Stimulated activated CD4-positive, alpha-beta T cell treated with anti-CD3 and anti-CD28 coated beads, TNF-alpha, amount 100 ng/mL, for 48 hours (primary cell): ENCODE measurements at places on chromosomes 11 and 22.

GRCh38 chr22:45775569-45776312 is 104.1 kb downstream of the ATXN10 start:
- no peak for DNase-seq

- DNase-seq: no peak
Observed at GRCh38 chr11:46381819-46382645, 563 bp downstream of the MDK start.

GRCh38 chr11:121244884-121245283 is 47.7 kb upstream of the SC5D start:
- DNase-seq: no peak

DNA sequence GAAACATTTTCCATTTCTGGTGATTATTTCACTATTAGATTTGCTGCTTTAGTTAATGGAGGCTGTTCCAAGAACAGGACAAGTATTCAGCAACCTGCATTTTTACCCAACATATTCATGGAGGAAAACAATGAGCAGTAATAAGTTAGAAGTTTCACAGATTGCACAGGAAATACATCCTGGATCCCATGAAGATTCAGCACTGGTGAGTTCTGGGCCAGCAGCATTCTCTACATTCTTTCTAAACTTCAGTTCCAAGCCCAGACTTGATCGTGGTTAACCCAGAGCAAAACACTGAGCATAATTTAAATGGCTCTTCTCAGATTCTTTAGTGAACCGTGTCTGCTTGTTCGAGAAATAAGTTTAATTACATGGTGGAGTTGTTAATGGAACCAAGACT is 3.8 kb downstream of the FJX1 start:
- no peak for DNase-seq

GRCh38 chr22:49789289-49790141 is 38.2 kb downstream of the BRD1 start:
- no peak for DNase-seq

DNA sequence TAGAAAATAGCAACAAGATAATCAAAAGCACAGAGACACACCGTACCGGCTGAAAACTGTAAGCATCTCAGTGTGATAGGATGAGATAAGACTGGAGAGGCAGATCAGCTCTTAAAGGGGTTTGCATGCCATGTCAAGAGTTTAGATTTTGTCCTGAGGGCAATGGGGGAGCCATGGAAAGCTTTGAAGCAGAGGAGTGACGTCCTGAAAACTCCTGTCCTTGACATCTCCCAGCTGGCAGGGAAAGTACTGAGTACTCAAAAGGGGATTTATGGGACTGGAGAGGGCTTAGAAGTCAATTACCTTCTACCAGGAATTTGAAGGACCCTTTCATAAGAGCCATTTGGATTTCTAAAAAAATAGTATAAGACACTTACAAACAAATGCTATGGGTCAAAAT is 420.5 kb upstream of the NARS2 start:
- no peak for DNase-seq

GRCh38 chr22:24695561-24696511 is 78.7 kb downstream of the PIWIL3 start:
- no peak for DNase-seq

- no peak for DNase-seq
Observed at GRCh38 chr11:6746086-6746618, 25.6 kb downstream of the OR2AG2 start.

GRCh38 chr11:84022695-84023094 is 736.5 kb upstream of the CCDC90B start:
- DNase-seq: no peak

DNA sequence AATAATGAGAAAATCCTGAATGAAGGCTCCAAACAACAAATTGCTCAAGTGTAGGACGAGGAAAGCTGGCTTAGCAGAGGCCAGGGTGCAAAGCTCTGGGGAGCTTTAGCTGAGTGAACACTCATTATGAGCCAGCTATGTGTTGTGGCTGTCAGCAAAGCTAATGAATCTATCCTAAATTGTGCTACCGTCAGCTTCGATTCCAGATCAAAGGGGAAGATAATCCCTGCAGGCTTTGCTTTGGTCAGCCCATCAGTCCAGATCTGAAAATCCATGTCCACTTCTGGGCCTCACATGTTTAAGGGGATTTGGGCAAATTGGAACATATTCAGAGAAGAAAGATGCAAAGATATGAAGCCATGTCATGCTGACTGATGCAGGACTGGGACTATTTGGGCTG is 180.9 kb upstream of the ZBED5 start:
- DNase-seq: no peak

- DNase-seq: no peak
Observed at GRCh38 chr11:100562128-100562527, 125.0 kb upstream of the ARHGAP42 start.

DNA sequence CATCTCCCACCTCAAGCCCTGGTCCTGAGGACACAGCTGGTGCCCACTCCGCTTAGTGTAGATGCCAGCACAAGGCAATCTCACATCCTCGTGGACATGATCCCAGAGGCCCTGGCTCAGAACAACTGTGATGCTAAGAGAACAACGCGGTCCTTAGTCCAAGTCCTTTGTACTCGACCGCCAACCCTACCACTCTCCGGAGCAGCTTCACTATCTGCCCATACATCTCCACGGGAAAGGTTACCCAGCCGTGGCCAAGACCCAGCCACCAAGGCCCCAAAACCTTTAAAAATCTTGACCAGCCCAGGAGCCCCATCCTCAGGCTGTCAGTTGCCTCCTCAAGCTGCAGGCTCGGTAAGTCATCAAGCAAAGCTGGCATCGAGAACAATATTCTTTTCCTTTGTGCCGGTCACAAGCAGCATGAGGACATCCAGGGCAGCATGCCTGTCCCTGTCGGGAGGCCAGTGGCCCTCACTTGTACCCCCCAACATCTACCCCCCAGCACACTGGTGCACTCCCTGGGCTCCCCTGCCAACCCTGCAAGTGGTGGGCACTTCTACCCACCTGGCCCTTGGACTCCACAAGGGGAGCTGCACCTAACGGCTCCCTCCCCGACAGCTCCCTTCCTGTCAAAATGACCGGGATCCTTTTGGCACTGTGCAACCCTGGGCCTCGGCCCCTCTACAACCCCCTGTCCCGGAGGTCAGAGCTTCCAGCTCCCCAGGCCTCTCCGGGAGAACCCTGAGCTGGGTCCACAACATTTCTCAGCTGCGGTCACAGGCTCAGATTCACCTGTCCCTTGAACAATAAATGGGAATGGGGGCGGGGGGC is 2.5 kb downstream of the OSBPL5 start:
- DNase-seq: no peak

- no peak for DNase-seq
Observed at GRCh38 chr22:46007848-46008261, 30.9 kb upstream of the WNT7B start.

DNA sequence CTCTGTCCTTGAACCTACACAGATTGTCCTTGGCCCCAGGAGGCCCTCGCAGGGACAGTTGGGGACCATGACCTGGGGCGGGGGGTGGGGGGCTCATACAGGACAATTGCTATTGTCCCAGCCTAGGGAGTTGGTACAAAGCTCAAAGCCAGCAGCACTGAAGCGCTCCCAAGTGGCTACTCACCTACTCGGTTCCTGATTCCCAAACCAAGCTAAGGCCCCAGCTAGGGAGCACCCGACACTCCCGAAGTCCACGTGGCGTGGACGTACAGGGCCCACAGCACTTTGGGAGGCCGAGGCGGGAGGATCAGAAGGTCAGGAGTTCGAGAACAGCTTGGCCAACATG is 80.6 kb downstream of the CELSR1 start:
- DNase-seq: no peak

- DNase-seq: no peak
Observed at GRCh38 chr11:845872-846495, 3.3 kb downstream of the TSPAN4 start.

DNA sequence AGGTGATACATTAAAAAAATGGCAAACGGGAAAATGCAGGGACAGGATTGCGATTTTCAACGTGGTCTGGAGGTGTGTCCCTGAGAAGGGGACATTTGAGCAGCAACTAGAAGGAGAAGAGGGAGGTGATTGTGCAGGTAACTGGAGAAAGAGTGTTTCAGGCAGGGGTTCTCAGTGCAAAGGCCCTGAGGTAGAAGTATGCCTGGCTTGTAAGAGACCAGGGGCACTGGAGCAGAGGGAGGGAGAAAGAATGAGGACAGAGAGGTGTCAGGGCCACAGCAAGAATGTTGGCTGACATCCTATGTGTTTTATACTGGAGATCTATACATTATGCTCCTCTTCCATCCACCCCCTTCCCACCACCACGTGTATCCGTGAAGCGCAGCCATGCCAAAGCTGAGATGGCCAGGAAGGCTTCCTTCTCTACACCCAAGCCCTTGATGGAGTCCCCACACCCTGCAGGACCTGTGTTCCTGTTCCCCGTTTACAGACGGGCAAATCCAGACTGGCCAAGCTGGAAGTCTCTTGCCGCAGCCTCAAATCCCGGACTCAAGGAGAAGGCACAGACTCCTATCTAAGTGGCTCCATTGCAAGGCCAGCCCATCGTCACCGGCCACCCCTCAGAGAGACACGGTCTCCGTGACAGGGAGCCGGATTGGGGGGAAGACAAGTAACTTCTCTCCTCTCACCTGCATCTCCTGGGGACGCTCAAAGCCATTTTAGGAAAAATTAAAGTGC is 416.1 kb downstream of the MN1 start:
- no peak for DNase-seq

GRCh38 chr11:77424644-77425043 is 49.2 kb downstream of the PAK1 start:
- DNase-seq: no peak

GRCh38 chr11:129443276-129443675 is 67.6 kb downstream of the BARX2 start:
- no peak for DNase-seq

- peak; percentile 21 for DNase-seq
Observed at GRCh38 chr11:131668500-131669400, 298.3 kb downstream of the NTM start.

DNA sequence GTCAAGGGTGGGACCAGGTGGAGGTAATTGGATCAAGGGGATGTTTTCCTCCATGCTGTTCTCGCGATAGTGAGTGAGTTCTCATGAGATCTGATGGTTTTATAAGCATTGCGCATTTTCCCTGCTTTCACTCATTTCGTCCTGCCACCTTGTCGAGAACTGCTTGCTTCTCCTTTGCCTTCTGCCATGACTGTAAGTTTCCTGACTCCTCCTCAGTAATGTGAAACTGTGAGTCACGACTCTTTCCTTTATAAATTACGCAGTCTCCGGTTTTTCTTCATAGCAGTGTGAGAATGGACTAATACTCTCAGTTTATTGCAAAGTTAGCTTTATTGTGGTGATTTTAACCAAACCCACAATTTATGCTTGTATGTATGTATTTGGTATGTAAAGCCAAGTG is 878.5 kb upstream of the ANO3 start:
- DNase-seq: no peak

DNA sequence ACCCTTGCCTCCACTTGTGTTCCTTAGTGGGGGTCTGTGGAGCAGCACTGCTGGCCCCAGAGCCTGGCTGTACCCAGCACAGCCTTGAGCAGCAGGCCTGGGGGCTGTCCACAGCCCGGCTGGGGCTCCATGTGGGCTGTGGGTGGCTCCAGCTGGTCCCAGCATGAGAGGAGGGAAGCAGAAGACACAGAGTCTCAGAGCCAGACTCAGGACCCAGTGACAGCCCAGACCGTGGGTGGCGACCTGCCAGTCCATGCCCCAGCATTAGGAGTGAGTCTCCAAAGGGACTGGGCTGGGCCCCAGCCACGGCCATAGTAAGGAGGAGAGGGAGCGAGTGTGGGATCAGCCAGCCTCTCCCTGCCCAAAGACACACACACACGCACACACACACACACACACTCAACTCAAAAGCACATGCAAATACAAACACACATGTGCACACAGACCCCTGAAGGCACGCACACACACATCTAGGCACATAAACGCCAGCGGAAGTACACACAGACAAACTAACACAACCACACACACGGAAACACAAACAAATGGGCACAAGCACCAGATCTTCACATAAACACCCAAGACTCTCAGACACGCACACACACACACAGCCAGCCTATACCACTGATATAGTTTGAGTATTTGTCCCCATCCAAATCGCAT is 16.7 kb upstream of the LRRC10B start:
- DNase-seq: no peak

DNA sequence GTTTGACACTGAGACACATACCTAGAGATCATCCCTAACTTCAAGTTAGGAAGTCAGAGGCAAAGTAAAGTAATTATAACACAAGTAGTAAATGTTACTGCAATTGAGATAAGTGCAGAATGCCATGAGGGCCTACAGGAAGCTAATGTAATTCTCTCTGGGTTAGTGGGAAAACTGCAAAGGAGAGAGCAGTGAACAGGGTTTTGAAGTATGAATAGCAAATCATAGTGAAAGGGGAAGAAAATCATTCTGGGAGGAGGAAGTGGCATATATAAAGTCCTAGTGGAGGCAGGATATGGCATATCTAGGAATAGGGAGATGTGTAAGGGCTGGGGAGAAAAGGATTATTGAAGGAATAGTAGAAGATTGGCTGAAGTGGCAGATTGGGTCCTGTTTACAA is 27.9 kb downstream of the RNF169 start:
- no peak for DNase-seq

DNA sequence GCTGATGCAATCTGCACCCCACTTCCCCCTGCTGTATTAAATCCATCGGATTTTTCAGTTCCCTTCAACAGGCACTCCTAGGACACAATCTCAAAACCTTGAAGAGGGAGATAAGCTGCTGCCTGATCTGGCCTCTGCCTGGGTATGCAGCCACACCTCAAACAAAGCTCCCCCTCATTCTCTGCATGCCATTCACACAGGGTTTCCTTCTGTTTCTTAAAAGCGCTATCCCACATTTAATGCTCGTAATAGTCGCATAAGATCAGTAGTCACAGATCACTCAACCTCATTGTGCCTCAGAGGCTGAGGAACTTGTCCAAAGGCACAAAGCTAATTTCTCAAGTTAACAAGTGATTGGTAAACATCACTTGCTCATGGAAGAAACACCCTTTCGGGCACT is 34.0 kb downstream of the UQCR10 start:
- DNase-seq: no peak

DNA sequence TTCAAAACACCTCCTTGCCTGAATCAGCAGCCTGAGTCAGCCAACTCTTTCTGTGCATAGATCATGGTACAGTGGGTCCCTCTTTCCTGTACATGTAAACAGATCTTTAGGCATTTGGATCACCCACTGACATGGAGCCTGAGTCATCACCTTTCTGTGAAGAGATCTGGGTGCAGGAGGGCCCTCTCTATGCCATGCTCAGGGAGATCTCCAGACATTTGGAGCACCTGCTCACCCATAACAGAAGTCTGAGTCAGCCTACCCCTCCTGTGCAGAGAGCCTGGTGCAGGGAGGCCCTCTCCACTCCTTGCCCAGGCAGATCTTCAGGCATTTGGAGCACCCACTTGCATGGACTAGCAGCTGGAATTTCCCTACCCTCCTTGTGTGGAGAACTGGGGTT is 56.2 kb upstream of the GLYAT start:
- no peak for DNase-seq

GRCh38 chr11:88801484-88802123 is 264.2 kb downstream of the GRM5 start:
- no peak for DNase-seq

- DNase-seq: no peak
Observed at GRCh38 chr11:58451585-58451984, 9.5 kb upstream of the OR5B12 start.

GRCh38 chr11:124736736-124737135 is 3.0 kb upstream of the NRGN start:
- DNase-seq: no peak
